Activated CD4-positive, alpha-beta T cell treated with anti-CD3 and anti-CD28 coated beads for 36 hours (primary cell): ENCODE measurements at places on chromosomes 6 and 20.

- DNase-seq, result no peak
Measured at GRCh38 chr20:50789968-50790650, 4.8 kb upstream of the BCAS4 start.

GRCh38 chr6:2259002-2259494, 13.6 kb upstream of the GMDS start:
- no peak for DNase-seq

DNA sequence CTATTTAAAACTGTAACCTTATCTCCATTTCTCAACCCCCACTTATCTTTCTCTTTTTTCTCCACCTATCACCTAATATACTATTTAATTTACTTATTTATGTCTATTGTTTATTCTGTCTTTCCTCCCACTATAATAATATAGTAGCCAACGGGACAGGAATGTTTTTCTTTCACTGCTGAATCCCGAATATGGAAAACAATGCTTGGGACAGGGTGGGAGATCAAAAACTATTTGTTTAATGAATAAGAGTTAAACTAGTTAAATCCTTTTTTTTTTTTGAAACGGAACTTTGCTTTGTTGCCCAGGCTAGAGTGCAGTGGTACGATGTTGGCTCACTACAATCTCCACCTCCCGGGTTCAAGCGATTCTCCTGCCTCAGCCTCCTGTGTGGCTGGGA, 6.4 kb downstream of the SRPK1 start:
- DNase-seq, result no peak

DNA sequence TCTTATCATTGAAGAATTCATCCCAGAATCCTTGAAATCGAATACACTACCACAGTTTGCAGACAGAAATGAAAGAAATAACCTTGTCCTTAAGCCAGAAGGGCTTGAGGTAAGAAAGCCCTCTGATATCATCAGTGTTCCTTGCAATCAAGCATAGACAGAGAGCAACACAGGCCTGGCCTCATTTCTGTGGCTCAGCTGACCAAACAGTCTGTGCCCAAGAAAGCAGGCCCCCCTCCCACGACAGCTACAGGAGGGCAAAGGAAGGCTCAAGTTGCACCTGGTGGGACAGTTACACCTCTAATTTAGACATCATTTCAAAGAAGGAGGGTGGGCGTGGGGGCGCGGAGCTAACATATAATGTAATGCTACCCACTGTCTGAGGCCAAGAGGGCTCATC, 21.6 kb downstream of the KIF16B start:
- no peak for DNase-seq

- no peak for DNase-seq
Measured at GRCh38 chr20:1524004-1524403, 32.8 kb upstream of the SIRPB2 start.

GRCh38 chr20:59004493-59004762, 2.6 kb downstream of the CTSZ start:
- peak; percentile 81 for DNase-seq

- no peak for DNase-seq
Measured at GRCh38 chr20:13148961-13149360, 72.1 kb upstream of the ISM1 start.

DNA sequence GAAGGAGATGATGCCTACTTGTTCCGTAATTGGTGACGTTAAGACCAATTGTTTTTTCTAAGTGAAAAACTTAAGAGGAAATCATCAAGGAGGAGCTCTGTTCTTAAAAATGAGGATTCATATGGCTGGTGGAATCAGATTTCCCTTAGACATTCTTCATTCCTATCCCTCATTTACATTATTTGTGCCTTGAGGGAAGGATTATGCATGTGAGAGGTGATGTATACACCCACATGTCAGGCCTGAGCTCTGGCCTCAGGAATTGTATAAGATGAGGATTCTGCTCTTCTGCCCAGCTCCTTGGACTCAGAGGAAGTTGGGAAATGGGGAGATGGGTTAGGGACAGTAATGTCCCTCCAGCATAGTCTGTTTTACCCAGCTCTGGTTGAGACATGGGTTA, 42.3 kb downstream of the SCP2D1 start:
- no peak for DNase-seq

- peak; percentile 48 for DNase-seq
Measured at GRCh38 chr6:32943864-32944649, 3.2 kb upstream of the HLA-DMB start.

GRCh38 chr20:20014659-20015058, 2.5 kb upstream of the NAA20 start:
- DNase-seq, result peak; percentile 59

GRCh38 chr6:403659-404655, 12.4 kb downstream of the IRF4 start:
- peak; percentile 78 for DNase-seq

DNA sequence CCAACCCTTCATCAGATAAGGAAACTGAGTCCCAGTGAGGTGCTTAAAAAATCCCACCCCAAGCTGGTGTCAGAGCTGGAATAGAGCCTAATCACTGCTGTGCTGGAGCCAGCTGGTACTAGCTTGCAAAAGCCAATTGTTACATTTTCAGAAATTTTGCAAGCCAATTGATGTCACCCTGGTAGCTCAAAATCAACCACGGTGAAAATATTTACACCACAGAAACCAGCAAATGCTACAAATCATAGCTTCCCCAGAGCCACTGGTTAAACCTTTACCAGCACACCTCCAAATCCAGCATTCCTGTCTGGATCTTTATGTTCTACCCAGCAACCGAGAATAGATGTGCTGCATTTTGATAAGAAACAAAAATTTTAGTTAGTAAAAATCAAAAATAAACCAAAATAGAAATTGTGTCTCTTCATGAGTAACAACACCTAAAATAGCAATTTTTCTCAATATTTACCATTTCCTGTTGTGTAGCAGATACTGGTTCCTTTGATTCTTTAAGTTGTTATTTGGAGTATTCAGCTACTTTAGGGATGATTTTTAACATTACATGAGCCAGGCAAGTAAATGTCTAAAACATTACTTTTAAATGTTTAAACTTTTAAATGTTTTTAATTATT, 7.2 kb upstream of the LCA5 start:
- DNase-seq, result no peak

DNA sequence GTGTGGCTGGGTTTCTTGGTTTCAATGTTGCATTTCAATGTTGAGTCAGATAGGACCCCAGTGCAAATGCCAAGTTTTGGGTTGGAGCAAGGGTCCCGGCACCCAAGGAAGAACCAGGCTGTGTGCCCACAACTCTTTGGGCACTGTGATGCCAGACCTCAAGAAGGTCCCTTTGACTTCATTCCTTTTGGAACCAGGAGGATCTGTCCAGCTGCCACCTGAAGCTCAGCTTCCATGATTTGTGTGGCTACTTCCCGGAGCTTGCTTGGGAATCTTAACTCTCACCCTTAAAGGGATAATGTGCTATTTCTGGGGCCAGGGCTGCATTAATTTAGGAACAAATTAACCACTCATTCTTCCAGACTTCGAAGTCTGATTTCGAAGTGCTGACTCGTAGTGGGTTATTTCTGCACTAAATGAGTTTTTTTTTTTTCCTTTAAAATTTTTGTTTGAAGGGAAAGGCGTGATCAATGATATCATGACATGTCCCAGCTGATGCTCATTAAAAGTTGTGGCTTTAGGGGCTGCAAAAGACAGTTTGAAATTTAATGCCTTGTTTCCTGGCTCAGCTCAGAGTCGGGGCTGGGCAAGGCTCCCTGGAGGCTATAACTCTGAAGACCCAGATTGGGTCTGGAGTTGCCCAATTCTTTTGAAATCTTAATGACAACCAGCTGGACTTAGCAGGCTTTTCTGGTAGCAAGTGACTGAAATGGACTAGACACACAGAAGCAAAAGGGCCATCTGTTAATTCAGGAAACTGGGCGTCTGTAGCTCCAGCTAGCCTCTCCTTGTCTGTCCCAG, 24.0 kb upstream of the PHACTR3 start:
- DNase-seq, result no peak

GRCh38 chr6:135902756-135903331, 51.3 kb downstream of the PDE7B start:
- no peak for DNase-seq

DNA sequence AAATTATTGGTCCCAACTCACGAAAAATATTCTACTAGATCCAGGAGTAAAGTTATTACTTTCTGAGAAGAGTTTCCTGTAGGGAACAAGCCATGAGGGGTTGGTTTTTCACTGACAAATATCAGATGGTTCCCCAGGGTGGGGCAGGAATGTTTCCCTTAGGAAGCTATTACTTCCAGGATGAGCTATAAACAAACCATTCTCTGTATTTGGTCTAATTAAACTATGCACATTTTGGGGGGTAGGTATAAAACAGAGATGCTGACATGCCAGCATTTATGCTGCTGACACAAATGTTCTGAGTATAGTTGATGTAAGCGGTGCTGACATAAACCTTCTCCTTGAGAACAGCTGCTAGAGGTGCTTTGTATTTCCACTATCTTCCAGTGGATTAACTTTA, 54.2 kb downstream of the OGFRL1 start:
- DNase-seq, result no peak

DNA sequence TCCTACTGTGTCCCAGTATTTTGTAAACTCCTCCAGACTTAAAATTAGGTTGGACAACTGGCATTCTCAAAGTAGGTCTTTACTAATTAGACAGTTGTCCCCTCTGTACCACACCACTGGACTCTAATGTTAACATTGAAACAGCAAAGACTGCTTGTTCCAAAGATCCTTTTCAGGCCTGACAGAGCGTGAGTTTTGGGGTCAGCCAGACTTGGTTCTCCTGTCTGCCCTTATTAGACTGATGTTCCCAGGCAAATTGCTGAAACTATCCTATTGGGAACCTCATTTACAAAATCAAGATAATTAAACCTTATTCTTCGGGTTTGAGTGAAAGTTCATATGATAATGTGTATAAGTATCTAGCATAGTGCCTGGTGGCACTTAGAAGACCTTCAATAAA, 3.7 kb upstream of the BICRAL start:
- no peak for DNase-seq

- no peak for DNase-seq
Measured at GRCh38 chr6:65557224-65557623, 149.8 kb downstream of the EYS start.

GRCh38 chr6:114897536-114897935, 554.7 kb upstream of the HS3ST5 start:
- no peak for DNase-seq

- DNase-seq, result no peak
Measured at GRCh38 chr6:111757342-111757741, 115.9 kb downstream of the FYN start.

- DNase-seq, result no peak
Measured at GRCh38 chr6:29964518-29964886, 22.2 kb downstream of the HLA-A start.

DNA sequence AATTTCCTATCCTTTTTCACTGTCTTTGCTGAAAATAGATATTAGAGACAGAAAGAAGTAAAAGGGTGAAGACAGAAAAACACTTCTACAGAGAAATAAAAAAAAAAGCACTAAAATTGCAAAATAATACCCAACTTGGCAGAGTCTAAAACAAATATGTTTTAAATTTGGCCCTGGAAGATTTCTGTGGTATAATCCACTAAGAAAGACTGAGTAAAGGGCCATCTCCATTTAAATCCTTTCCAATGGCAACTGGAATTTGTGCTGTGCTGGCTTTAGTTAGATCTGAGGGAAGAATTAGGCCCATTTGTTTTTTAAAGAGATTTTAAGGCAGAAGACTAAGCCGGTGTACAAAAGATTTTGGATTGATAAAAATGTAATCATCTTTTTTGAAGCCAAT, 321.2 kb downstream of the GJA1 start:
- DNase-seq, result no peak

DNA sequence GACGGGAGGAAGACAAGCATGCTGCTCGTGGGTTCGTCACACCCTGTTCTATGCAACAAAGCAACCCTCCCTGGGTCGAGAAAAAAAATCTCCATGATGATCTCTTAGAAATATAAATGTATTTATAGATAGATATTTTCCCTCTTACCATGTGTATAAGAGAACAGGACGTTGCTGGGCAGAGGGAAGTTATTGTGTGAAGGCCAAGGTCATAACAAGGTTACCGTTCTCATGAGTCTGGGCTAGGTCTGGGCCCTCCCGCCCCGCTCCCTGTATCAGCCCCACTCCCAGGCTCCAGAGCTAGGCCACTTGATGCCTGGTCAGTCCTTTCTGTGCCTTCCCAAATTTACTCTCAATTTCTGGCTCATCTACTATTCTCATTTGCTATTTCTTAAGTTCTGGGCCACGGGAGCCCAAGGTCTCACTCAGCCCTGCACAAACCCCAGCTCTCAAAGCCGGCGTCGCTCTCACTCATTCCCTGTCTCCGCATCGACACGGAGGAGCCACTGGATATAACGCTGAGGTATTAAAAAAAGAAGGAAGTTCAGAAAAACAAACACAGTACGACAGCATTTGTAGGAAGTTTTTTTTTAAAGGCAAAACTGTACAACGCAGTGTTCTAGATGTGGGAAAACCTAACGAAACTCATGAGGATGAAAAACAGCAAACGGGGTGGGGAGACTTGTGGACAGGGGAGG, 96.8 kb downstream of the PSMG4 start:
- no peak for DNase-seq

- no peak for DNase-seq
Measured at GRCh38 chr6:75863784-75864183, 114.7 kb downstream of the MYO6 start.

DNA sequence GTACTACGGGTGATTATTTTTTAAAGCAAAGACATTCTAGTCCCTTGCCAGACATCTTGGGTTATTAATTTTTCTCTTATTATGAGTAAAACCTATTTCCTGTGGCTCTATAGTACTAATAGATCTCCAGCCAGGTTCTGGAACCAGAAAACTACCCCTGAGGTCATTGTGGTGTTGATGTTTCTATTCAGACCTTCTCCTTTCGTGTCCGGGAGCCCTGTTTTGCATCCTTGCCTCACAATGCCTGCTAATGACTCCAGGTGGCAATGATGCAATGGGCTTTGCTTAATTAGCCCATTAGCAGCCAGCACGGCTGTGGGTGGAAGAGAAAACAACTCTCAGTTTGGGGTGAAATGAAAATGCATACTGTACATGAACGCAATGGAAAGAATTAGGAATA, 62.9 kb upstream of the ARG1 start:
- DNase-seq, result no peak

DNA sequence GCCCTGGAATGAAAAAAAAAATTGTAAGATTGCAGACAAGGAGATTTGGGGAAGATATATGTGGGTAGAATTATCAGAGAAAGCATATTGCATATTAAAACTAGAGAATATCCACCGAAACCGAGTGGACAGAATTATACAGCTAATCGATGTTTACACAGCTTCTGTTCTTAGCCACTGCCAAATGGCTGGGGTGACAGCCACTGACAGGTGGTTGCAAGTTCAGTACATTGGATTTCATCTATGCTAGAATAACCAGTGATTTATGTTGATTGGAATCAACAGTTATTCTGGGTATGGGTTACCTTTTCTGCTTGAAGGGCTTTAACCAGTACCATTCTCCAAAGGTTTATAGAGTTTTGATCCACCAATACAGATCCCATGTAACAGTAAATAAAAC, 48.4 kb upstream of the THEMIS start:
- no peak for DNase-seq

- DNase-seq, result no peak
Measured at GRCh38 chr6:144263786-144264185, 21.3 kb upstream of the UTRN start.

GRCh38 chr6:36692220-36692619, 5.4 kb upstream of the RAB44 start:
- peak; percentile 50 for DNase-seq

- DNase-seq, result no peak
Measured at GRCh38 chr20:22815206-22815551, 219.9 kb upstream of the SSTR4 start.

GRCh38 chr6:95478941-95479340, 98.4 kb upstream of the MANEA start:
- DNase-seq, result no peak
